CD4-positive, alpha-beta memory T cell (primary cell): ENCODE measurements at places on chromosomes 1 and 21. TPM values are rescaled to one million over a fixed set of nuclear protein-coding genes. Genes with fewer than 3 reads are reported as not detected.

DNA sequence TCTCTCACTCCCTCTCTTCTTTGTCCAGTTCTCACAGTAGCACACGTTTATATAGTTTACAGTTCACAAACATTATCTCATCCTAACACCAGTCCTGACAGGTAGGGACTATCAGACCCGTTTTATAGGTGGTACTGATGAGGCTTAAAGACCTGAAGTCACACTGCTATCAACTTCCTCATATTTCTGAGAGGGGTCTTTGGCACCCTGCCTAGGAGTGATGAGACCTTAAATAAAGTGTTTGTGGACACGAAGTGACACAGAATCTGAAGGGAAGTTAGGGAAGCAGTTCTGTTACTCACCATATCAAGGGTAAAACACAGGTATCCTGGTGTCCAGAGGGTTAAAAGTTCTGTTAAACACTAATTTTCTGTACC is 590 bp upstream of the TACSTD2 start:
- no peak for DNase-seq

DNA sequence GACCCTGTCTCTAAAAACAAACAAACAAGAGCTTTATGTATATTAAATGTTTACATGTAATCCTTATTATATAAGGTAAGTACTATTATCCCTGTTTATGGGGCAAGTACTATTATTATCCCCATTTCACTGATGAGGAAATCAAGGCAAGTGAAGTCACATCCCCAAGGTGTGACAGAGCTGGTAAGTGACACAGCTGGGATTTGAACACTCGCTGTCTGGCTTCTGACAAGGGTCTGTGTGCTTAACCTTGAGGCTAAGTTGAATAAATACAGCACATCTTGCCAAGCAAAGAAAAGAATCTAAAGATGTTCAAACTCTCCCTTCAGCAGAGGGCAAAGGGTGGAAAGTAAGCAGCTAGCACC is 167.9 kb upstream of the IRF2BP2 start:
- no peak for DNase-seq

GRCh38 chr1:89725011-89725370 is 92.1 kb downstream of the LRRC8C start:
- DNase-seq, result no peak

GRCh38 chr1:66925944-66926343 is 1.2 kb downstream of the MIER1 start:
- DNase-seq, result no peak

Gene AMY1B
- not detected for polyA plus RNA-seq

DNA sequence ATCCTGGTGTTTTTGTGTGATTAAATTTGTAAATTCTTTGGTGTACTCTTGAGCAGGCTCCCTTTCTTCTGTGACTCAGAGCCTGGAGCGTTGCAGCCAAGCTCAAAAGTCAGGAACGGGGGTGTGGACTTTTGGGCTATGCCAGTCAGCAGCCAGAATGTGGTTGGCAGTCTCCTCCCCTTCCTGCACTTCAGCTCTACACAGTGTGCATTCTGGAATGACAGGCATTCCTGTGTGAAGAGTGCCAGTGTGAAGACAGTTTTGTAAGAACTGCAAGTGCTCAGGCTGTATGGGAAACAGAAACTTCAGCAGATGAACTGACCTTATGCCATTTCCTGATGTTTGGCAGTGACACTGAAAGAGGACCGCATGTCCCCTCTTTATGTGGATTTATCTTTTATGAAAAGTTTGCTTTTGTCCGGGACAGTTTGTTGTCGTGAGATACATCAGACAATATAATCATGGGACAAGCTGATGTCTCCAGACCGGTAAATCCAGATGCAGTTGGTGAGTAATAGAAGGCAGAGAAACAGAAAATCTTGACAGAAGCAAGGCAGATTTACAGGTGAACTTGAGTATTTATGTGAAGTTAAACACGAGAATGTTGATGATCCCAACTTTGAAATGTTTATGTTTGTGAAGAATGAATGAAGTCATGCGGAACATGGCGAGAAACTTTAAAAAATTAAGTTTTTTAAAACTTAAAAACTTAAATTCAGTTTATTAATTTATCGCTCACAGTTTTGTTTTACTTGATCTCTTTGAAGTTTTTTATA is 67.7 kb upstream of the RCC1 start:
- DNase-seq, result no peak

GRCh38 chr1:31688233-31688918 is 15.4 kb downstream of the COL16A1 start:
- no peak for DNase-seq

DNA sequence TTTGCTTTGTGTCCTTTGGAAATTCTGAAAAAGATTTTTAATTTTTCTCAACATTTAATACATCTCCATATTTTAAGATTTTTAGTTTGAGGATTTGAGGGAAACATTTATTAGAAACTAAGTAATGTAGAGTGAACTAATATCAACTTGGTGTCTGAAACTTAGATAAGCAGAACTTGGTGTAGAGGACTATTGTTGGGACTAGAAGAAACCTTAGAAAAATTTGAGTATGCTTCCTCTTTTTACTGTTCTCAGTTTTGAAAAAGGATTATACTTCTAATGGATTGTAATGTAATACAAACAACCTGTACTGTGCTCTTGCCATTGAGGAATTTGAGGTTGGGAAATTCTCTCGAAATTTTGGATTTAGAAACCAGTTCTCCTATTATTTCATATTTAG is 2.4 kb downstream of the FNBP1L start:
- no peak for DNase-seq

Gene SELENBP1
- not detected for polyA plus RNA-seq

GRCh38 chr1:209319549-209319948 is 264.0 kb upstream of the CAMK1G start:
- no peak for DNase-seq

Gene CFHR4
- polyA plus RNA-seq, result not detected

DNA sequence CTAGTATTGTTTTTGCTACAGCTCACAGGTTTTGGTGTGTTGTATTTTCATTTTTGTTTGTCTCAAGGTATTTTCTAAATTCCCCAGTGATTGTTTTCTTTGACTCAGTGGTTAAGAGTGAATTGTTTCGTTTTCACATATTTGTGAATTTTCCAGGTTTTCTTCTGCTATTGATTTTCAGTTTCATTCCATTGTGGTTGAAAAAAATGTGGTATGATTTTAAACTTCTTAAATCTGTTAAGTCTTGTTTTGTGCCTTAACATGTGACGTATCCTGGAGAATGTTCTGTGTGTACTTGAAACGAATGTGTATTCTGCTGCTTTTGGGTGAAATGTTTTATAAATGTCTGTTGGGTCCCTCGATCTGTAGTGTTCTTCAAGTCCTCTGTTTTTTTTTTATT is 117.9 kb downstream of the KIF26B start:
- no peak for DNase-seq
